ENCODE measurements at places on chromosomes 5 and 9.

DNA sequence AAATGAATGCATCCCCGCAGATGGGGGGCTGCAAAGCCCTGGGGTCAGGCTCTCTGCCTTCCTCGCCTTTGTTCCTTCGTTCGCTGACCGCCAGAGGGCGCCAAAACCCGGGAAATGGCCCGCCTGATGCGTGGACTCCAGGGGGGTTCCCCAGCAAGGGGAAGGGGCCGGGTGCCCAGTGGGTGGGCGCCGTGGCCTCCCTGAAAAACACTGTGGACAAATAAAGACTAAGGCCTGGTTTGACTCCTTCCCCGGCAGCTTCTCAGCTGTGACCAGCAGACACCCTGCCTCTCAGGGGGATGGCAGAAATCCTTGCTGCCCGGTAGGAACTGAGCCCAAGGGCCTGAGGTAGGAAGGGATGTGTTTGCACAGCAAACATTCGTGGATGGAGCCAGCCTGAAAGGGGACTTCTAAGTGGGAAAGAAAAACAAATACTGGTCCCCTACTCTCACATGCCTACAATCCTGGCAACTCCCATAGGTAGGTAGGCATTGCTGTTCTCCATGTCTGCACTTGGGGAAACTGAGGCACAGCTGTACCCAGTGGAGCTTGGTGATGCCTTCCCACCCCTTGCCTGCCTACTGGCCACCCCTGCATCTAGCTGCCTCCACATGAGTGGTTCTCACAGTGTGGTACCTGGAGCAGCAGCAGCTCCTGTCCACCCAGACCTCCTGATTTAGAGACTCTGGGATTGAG, 57.7 kb downstream of the DUSP1 start:
- peak; percentile 59 for DNase-seq

DNA sequence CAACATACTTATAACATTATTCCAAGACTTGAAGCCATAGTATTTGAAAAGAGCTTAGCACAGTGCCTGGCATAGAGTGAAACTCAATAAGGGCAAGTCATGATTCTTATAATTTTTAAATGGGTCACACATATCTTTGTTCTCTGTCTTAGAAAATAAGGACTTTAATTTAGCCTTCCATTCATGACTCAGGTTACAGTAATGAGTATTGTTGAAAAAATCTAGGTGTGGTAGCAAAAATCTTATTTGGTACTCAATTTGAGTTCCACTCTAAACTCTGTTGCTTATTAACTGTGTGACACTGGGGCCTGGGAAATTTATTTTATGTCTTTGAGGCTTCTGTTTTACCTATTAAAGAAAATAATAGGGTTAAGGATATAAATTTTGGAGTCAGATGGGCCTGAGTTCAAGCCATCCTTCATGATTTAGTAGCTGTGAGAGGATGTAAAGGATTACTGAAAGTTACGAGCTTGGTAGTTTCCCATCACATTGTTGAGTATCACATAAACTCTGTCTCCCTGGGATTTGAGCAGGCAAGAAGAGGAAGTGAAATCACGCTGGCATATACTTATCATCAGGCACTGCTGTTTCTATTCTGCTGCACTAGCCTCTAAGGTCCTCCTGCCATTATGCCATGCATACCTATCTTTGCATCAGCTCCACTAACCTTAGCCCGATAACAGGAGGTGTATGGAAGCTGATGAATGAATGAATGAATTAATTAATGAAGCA, 1.5 kb downstream of the SPINK9 start:
- DNase-seq, result no peak

GRCh38 chr5:150506571-150507473, 1.1 kb upstream of the NDST1 start:
- no peak for DNase-seq

- no peak for DNase-seq
Observed at GRCh38 chr5:36495611-36496010, 110.8 kb upstream of the SLC1A3 start.

DNA sequence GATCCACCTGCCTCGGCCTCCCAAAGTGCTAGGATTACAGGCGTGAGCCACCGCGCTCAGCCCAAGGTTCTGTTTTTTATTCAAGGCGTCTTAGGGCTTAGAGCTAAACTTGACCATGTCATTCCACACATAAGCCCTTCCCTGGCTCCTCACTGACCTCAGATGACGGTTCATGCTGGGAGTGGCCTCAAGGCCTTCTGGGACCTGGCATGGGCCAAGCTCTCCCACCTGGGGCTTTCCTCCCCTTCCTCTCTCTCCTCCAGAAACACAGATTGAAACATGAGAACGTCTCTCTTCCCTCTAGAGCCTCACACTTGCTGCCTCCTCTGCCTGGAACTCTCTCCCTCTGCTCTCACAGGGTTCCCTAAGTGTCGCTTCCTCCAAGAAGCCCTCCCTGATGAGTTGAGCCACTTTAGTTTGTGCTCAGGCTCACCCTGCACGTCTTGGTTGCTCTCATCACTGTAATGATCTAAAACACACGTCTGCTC, 155.6 kb upstream of the IER5L start:
- no peak for DNase-seq

DNA sequence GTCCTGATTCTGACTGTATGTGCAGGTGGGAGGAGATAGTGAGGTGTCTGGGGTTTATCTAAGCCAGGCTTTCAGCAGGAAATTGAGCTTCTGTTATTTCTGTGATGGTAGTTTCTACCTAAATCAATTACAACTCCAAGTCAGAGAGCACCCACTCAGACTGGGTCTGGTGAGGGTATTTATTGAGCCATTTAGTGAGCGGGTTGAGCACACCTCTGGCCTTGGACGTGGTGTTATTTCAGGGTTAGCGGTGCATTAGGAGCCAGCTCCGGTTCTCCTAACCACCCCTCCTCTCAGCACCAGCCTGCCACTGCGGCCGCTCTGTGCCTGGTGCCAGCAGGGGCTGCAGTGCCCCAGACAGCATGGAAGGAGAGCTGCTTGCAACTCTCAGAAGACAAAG, 238.9 kb downstream of the CACNA1B start:
- no peak for DNase-seq

DNA sequence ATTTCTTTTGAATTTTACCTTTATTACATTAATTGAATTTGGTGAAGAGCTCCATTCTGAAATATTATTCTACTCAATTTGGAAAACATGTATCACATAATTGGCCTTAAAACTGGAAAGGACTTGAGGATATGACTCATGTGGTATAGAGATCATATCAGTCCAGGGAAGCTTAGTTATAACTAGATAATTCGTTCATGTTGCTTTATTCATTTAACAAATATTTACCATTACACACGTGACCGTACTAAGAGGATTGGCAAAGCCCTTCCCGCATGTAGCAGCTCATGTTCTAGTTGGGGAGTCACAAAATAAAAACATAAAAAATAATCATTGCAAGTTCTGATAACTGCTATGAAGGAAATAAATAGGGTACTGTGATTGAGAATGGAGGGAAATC, 1816.5 kb downstream of the MAT2B start:
- DNase-seq, result no peak

DNA sequence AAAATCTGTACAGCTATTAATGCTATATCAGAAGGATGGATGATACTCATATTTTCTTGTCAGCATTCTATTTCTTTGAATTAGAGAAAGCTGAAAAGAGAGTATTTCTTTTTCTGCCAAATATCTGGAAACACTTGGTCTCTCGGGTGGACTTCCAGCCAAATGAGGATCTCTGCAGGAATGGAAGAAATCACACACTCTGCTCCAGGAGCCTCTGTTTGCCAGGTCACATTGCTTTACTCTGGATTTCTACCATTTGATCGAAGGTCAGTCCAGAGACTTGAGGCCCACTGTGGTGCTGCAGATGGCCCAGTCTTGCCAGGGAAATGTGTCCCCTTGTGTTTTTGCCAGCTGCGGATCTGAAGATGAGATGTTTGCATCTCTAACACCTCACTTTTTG, 154.1 kb downstream of the PCSK1 start:
- DNase-seq, result no peak

GRCh38 chr9:129487658-129488483, 133.0 kb downstream of the C9orf50 start:
- no peak for DNase-seq

- no peak for DNase-seq
Observed at GRCh38 chr5:123559434-123559775, 47.4 kb downstream of the CSNK1G3 start.

- no peak for DNase-seq
Observed at GRCh38 chr9:114093031-114093471, 6.0 kb downstream of the KIF12 start.

DNA sequence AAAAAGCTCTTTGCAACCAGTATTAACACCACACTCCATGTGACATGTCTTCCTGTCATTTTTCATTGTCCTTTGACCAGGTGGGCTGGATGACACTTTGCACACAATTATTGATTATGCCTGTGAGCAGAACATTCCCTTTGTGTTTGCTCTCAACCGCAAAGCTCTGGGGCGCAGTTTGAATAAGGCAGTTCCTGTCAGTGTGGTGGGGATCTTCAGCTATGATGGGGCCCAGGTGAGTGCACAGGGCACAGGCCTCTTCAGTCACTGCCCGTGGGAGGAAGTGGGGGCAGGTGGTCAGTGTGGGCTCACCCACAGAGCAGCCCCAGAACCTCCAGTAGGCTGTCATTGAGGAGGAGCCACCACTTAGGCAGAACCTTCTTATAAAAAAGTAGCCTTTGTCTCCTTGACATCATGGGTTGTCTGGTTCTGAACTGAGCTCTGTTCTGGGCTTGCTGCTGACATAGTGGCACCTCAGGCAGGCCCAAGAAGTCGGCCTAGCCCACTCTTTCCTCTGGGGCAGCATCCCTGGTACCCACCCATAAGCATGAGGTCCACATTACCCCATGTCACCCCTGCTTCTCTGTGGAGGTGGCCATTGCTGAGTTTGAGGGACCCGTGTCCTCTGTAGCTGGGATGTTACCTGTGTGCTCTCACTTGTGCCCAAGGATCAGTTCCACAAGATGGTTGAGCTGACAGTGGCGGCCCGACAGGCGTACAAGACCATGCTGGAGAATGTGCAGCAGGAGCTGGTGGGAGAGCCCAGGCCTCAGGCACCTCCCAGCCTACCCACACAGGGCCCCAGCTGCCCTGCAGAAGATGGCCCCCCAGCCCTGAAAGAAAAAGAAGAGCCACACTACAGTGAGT, 39.3 kb downstream of the SECISBP2 start:
- no peak for DNase-seq

- DNase-seq, result peak; percentile 37
Observed at GRCh38 chr9:15357050-15357653, 50.1 kb upstream of the TTC39B start.

GRCh38 chr5:67728326-67728890, 487.1 kb upstream of the PIK3R1 start:
- no peak for DNase-seq

- DNase-seq, result no peak
Observed at GRCh38 chr5:79302454-79302853, 66.5 kb downstream of the JMY start.

- DNase-seq, result no peak
Observed at GRCh38 chr9:4333231-4333740, 33.4 kb upstream of the GLIS3 start.

GRCh38 chr5:124661317-124662141, 84.9 kb downstream of the ZNF608 start:
- DNase-seq, result peak; percentile 91

DNA sequence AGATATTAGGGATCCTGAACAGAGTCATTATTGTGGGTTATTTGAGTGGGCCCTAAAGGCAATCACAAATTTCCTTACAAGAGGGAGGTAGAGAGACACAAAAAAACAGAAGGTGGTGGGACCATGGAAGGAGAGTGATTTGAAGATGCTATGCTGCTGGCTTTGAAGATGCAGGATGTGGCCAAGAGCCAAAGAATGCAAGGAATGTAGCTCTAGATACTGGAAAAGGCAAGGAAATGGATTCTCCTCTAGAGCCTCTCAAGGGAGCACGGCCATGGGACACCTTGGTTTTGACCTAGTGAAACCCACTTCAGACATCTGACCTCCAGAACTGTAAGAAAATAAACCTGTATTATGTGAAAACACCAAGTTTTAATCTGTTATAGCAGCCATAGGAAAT, 53.8 kb downstream of the TTC39B start:
- DNase-seq, result peak; percentile 11

- DNase-seq, result peak; percentile 53
Observed at GRCh38 chr9:110114859-110115201, 93.1 kb downstream of the C9orf152 start.

DNA sequence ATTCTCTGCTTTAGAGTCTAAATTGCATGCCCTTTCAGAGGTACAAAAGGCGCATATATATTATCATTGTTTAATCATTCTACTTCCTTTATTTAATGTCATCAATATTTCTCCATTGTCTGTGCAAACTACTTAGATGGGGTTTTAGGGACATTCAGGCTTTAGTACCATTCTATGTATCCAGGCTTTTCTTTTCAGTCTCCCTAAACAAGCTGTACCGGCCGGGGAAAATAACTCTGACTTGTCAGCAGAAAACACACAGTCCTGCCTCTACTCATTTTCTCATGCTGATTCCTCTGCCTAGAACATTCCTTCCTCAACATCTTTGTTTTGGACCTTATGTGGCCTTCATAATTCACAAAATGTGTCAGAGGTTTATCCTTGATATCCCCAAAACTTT, 392.1 kb upstream of the DAB2 start:
- DNase-seq, result no peak

DNA sequence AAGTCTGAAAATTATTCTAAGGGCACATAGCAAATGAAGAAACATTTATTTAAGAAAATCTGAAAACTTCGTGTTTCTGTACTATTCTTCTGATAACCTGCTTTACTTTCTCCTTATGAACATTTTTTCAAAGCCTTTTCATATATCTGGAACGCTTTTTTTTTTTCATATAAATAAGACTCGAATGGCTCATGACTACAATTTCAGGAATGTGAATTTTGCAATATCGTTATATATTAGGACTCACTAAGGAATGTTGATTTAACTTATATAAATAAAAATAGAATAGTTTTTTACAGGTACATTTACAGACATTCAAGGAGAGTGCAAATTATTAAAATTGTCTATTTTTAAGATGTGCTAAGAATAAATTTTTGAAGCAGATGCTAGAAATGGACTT, 42.9 kb downstream of the GPBP1 start:
- DNase-seq, result no peak

DNA sequence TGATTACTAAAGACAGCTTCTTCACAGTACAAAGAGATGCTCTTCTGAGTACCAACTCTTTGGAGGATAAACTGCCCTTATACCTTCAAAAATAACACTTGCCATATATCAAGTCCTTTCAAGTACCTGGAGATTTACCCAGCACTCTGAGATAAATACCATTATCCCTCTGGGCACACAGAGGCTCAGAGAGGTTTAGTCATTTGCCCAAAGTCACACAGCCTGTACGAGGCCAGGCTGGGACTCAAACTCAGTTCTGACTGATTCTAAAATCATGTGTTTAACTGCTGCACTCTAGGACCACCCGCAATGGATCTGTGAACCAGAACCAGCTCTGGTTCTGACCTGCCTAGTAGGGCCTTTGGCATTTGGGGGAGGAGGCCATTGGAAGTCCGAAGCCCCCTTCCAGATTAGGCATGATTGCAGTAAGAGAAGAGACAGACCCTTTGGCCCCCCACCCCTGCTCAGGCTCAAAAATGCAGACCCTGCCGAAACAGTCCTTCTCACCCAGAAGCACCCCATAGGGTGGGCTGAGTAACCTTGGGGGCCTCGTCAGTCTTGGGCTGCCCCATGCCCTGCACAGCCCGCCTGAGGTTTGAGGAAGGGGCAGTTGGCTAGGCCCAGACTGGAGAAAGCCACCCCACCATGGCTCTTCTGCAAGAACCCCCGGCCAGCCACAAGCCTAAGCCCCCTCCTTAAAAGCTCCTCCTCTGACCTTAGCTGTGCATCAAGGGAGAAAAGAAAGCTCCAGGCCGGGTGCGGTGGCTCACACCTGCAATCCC, 32.8 kb upstream of the IL17B start:
- DNase-seq, result no peak
